ENCODE measurements at places on chromosomes 13 and 19.

GRCh38 chr19:40762754-40763470 is 11.9 kb downstream of the SNRPA start:
- no peak for DNase-seq

DNA sequence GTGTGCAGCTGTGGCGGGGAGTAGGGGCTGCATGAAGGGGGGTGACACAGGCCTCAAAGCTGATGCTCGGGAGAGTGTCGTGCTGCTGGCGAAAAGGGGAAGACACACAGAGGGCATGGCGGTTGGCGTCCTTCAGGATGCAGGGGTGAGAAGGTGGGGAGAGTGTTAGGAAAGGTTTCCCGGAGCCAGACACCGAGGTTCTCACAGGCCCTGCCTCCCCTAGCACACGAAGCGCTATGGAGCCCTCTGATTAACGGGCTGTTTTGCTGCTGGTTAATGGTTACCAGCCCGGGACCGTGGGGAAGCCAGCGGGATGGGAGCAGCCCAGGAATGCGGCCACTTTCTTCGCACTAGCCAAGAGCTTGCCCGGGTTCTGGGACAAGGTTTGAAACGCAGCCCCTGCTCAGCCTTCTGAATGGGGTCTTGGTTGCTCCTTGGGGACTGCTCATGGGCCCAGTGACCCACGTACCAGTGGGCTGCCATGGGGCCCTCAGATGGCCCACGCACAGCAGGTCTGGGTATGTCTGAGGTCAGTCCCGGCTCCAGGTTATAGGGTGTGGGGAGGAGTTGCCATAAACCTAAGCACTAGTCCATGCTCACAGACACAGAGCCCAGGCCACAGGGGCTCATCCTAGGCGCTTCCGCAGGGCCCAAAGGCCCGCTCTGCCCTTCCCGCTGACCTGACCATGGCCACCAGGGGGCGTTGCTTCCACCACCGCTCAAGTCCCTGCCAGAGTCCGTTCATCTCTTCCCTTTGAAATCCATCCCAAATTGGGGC is 31.3 kb upstream of the ISYNA1 start:
- DNase-seq: peak; percentile 38

- DNase-seq: no peak
Measured at GRCh38 chr13:46403851-46404732, 17.0 kb upstream of the RUBCNL start.

DNA sequence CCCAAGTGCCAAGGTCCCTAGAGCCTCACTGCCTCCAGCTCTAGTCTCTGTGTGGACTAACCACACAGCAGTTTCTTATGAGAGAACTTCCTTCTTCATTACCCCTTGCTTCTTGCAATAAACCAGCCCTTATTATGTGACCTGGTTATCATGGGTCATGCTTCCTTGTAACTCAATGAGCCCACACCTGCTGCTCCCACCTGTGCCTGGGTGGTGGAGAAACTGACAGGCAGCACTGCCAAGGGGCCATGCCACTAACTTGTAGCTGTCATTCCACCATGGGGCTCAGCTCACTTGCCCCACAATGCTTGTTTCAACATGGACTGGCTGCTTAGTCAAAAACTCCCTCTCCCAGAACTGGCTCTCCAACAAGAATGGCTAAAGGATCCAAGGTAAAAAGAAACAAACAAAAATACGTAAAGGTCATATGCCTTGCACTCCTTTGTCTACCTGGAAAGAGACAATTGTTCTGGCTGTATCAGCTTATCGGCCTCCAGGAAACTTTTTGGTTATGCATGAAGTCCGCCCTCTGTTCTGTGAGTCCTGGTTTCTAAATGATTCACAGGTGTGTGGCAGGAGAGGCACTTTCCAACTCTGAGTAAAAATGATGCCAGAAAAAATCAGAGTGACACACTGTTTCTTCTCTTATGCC is 446.4 kb downstream of the COG6 start:
- no peak for DNase-seq

GRCh38 chr13:48535766-48536165 is 2.9 kb upstream of the RCBTB2 start:
- DNase-seq: no peak

DNA sequence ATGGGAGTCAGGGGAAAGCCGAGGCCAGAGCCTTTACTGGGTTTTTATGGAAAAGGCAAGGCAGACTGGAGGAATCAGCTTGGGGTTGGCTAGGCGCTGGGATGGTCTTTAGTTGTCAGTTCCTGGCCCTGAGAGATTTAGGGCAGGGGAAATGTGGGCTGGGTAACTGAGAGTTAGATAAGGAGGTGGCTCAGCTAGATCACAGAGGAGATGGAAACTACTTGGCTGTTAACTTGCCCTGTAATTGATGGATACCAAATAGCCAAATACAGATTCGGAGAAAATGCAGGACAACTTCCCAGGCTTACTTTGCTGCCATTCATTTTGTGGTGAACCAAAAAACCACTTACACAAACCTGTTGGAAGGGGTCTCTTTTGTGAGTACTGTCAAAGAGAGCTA is 54.0 kb downstream of the LRCH1 start:
- DNase-seq: no peak

GRCh38 chr13:112575675-112576074 is 12.3 kb downstream of the TUBGCP3 start:
- DNase-seq: no peak

- no peak for DNase-seq
Measured at GRCh38 chr19:35320065-35320713, 8.8 kb upstream of the CD22 start.

GRCh38 chr13:109715902-109716301 is 70.5 kb downstream of the IRS2 start:
- no peak for DNase-seq

DNA sequence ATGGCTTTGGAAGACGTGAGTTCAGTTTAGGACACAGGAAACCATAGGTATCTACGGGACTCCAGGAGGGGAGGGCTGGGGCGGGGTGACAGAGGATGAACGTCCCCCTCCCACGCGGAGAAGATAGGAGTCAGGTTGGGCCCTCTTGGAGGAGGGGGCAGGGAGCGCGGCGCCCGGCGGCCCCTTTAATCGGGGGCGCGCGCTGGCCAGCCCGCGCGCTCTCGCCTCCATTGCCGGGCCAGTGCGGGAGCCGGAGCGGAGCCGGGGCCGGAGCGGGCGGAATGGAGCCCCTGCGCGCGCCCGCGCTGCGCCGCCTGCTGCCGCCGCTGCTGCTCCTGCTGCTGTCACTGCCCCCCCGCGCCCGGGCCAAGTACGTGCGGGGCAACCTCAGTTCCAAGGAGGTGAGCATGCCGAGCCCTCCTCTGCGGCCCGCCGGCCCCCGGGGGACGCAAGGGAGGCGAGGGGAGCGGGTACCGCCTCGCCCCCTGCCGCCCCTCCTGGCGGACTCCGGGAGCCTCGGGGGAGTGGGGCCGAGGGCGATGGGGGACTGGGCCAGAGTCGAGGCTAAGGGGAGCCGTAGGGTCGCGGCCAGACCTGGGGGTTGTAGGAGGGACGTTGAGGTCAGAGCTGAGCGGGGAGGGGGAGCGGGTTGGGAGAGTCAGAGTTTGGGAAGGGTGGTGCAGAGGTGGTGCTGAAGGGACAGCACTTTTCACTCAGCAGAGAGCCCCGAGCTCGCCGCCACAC is at the start of gene TMEM145:
TSS of gene TMEM145 (plus strand) at position 214 of the 744 bp plus-strand sequence. CDS start at position 282, 68 bp downstream.
- no peak for DNase-seq

DNA sequence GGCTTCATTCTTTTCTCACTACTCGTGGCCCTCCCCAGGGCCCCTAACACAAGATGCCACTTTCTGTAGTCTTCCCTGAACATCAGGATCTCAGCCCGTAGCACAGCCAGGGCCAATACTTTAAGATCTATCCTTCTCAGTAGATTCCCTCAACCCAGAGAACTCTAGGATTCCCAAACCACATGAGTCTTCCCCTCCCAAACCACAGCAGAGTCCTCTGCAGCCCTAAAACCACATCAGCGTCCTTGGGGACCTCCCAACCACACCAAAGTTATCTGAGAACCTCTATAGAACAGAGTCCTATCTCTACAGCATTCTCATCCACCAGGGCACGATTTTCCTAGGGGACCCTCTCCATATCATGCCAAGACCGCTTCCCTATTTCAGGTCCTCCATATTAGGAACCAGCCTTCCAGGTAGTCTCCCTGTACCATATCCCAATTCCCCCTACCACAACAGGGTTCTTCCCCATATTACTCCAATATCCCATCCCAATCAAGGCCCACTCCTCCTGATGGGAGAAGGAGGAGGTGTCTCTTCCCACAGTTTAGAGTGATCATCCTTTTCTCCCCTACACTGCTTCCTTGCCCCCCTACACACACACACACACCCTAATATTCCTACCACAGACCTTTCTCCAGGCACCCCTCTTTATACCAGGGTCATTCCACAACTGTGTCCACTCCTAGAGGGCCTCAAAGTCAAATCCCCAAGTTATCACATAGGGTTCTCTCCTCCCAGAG is 1.4 kb downstream of the DYRK1B start:
- DNase-seq: no peak

GRCh38 chr19:15508035-15508710 is at the start of gene CYP4F22:
CYP4F22 (plus strand) TSS chr19:15508525; CDS start chr19:15525337, 16,812 bp downstream.
- no peak for DNase-seq

DNA sequence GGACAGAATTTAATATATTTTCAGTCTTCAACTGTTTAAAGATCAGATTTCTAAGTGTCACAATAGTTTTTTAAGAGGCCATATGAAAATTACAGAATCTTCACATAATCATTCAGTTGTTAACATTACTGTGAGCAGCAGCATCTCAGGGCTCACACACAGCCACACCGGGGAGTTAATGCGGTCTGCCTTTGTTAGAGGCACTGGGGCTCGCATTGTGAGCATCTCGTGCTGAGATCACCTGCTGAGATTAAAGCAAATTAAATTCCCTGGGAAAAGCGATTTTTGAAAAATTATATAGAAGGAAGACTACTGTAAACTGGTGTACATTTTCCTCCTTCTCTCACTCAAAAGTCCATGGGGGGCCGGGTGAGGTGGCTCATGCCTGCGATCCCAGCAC is 16.6 kb downstream of the GPR12 start:
- no peak for DNase-seq

DNA sequence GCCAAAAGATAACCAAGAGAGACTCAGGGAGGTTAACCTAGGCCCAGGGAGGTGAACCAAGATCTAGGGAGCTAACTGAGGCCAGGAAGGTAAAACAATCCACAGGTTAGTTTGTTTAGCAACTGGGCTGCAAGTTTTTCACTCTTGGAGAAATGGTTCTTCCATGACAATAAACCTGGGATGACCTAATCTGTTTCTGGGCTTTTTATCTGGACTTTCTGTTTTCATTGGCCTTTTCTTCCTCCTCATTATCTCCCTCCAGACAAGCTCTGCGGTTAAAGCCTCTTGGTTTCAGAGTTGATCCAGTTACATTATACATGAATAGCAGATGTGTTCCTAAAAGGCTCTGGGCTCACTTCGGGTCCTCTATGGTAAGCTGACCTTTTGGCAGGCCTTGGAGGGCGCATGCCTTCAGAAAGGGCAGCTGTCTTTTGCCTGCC is 44.2 kb downstream of the PCDH8 start:
- DNase-seq: no peak

DNA sequence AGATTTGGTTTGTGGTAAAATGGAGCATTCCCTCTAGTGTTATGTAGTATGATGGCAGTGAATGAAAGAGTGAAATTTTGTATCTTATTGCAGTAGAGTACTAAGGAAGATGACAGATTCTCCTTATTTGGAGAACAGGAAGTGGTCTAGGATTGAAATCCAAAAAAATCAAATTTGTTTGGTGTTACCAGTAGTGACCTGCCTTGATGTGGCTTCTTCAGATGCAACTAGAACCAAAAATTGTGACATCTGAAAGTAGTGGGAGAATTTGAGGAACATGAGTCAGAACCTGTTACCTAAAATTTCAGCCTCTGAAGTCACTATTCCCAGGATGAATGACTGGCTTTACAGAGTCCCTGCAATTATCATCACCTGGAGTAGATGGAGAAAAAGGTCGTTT is 165.9 kb downstream of the KLF5 start:
- no peak for DNase-seq

DNA sequence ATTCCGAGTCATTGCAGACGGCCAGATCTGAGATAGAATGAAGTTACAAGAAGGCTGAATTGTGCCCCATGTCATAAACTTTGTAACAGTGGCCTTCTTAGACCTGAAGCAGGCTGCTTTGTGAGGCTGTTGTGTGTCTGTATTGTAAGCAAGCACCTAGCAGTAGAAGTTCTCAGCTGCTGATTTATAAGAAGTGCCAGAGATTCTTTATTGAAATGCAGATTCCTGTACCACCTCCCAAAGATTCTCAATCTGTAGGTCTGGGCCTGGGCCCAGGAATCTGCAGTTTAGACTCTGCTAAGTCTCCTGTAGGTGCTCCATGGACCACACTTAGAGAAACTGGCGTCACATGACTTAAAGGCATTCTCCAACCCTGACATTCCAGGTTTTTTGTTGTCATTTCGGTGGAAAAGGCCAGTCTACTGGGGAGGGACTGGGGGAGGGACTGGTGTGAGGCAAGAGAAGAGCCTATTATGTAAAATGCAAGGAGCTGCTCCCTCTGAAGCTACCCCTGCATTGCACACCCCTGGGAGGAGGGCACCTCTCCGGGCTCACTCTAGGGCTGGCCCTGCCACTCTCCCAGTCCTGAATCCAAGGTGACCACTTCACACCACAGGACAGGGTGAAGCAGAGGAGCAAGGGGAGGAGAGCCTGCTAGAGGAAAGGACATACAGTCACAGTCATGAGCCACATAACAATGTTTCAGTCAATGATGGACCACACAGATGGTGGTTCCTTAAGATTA is 769 bp upstream of the TMEM272 start:
- DNase-seq: no peak

DNA sequence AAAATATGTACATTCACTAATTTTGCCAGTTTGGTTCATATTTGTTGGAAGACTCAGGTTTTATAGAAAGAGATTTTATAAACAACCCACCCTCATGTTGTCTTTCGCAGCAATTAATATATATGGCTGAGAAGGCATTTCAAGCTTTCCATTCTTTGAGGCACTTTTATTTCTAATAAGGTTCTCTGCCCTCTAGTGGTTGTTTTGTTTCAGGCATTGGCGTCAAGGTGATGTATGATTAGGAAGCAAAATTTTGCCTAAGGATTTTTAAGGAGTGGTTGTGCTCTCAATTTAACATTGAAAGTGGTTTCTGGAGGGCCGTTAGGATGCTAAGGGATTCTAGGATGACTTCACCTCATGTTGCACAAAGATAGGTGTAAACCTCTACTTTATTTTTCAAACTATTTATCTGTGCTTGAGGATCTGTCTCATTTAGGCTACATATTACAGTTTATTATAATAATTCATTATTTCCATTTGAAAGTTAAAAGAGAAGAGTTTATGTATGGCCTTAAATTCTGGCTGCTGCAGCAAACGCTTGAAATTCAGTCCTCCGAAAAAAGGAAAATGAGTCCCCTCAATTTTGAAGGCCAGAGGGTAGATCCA is 35.9 kb downstream of the OXGR1 start:
- no peak for DNase-seq

DNA sequence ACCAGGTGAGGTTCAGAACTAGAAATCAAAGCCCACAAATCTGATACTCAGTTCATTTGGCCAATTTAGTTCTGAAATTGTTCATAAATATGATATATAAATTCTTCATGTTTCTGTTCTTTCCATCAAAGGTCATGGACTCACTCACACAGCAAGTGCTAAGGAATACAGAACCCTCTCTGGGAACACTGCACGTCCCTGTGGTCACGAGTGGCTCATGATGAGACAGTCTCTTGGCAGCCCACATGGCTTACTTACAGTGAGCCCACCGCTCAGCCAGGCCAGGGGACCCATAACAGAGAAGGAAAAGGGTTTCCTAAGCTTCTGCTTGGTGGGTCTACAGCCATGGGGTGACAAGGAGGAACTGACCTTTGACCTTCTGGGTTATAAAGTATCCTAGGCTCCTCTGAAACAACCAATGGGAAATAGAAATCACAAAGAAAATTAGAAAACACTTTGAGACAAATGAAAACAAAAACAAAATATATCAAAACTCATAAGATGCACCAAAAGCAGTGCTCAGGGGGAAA is 67.4 kb downstream of the CDADC1 start:
- DNase-seq: no peak

Measured in stimulated activated CD8-positive, alpha-beta memory T cell treated with anti-CD3 and anti-CD28 coated beads, Interleukin-4, amount 100 ng/mL, for 1 hour (primary cell).